ENCODE measurements at places on chromosomes 7 and 10.

GRCh38 chr7:102431617-102432298, 1.6 kb upstream of the ORAI2 start:
- no peak for DNase-seq

DNA sequence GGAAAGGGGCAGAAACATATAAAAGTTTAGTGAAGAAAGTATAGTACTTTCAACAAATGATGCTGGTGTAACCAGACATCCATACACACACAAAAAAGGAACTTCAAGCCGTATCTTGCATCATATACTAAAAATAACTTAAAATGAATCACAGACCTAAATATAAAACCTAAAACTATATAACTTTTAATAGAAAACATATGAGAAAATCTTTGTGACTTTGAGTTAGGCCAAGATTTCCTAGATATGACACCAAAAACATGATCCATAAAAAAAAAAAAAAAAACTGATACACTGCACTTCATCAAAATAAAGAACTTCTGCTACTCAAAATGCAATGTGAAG, 40.9 kb downstream of the NUDCD3 start:
- DNase-seq = no peak

DNA sequence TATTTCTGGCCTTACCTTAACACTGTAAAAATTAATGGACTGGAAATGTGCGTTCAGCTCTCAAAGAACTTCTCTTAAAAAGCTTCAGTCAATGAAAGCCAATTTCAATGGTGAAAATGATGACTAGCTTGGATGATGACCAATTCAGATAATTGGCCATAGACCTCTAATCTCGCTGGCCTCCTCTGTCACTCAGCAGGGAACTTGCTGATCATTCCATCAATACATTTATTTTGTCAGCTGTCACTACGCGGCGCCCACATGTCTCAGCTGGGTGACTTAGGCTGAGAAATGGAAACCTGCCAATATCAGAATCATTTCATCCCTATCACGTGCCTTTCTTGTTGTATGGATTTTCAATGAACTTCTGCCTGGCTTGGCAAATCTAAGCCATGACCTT, 673.0 kb upstream of the AUTS2 start:
- DNase-seq = no peak

GRCh38 chr10:77605466-77605865, 32.1 kb downstream of the KCNMA1 start:
- DNase-seq = no peak

- DNase-seq = no peak
Observed at GRCh38 chr7:37666026-37666799, 17.4 kb upstream of the GPR141 start.

Data from kidney (tissue), 22 donors.